Mesenchymal stem cell (in vitro differentiated cells and primary cell): ENCODE measurements at places on chromosomes 6 and 20.

DNA sequence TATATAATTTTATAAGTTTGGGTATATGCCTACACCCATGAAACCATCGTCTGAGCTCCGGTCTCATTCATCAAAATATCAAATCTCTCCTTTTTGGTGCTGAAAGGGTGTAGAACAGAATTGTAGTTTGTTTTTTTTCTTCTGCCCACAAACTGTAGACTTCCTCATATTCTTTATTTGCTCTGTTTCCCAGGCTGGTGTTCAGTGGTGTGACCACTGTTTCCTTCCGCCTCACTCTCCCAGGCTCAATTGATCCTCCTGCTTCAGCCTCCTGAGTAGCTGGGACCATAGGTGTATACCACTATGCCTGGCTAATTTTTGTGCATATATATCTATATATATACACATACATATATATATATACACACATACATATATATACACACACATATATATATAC lies 139.6 kb upstream of the HCRTR2 start:
- H3K4me3 ChIP-seq = no peak overlapping the region
- H3K27me3 ChIP-seq = no peaks in the 10 kb centered on the region
- H3K36me3 ChIP-seq = no peaks in the 10 kb centered on the region
- no peaks in the 10 kb centered on the region for H3K4me1 ChIP-seq
- no peak overlapping the region for H3K27ac ChIP-seq

- no peak for DNase-seq
- no peak overlapping the region for H3K27ac ChIP-seq
- no peak overlapping the region for H3K4me3 ChIP-seq
- H3K27me3 ChIP-seq = no peaks in the 10 kb centered on the region
Measured at GRCh38 chr20:58040447-58041290, 187.8 kb downstream of the ANKRD60 start.

DNA sequence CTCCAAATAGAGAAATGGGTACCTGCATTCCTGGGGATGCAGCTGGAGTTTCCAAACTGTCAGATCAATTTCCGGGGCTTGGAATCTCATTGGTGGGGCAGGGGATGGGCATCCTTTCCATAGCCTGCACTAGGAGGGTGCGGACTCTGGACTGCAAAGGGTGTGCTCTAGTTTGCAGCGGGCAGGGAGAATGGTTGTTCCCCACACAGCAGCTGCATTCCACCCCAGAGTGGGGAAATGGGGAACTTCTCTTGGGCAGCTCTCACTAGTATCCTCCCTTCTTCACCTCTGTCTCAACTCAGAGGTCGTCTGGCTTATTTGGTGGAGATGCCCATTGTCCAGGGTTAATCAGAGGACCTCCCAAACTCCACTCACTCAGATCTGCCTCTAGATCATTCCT lies 34.5 kb upstream of the CDKN1A start:
- peaks cover 20% of the 10 kb centered on the region for H3K4me1 ChIP-seq
- H3K4me3 ChIP-seq = no peak overlapping the region
- peak overlapping the region; percentile 59 for H3K27ac ChIP-seq
- no peaks in the 10 kb centered on the region for H3K27me3 ChIP-seq

- H3K27ac ChIP-seq = no peak overlapping the region
- peaks cover 21% of the 10 kb centered on the region for H3K4me1 ChIP-seq
- H3K36me3 ChIP-seq = peaks cover 7% of the 10 kb centered on the region
- H3K27me3 ChIP-seq = peaks cover 91% of the 10 kb centered on the region
- H3K4me3 ChIP-seq = no peak overlapping the region
Measured at GRCh38 chr6:100456141-100456907, 8.4 kb downstream of the SIM1 start.

- H3K27me3 ChIP-seq = no peaks in the 10 kb centered on the region
- H3K27ac ChIP-seq = no peak overlapping the region
- peaks cover 6% of the 10 kb centered on the region for H3K4me1 ChIP-seq
- H3K36me3 ChIP-seq = peaks cover 2% of the 10 kb centered on the region
Measured at GRCh38 chr6:16540804-16541752, 220.2 kb downstream of the ATXN1 start.

DNA sequence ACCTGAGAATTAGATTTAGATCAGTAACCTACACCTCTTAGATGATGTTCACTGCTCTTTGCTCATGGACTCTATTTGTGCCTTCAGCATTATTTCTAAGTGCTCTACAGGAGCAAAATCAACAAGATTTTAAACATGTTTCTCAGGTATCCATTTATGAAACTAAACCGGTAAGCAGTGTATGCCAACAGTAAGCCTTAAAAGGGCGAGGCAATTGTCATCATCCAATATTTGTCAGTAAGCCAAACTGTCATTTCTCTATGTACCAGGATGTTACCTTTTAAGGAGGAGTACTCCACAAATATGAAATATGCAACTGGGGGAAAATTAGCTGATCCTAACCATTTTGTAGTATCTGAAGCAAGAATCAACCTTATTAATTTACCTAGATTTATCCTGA lies 69.6 kb upstream of the ZNF184 start:
- no peak overlapping the region for H3K27ac ChIP-seq
- DNase-seq = no peak
- H3K27me3 ChIP-seq = peaks cover 26% of the 10 kb centered on the region
